Fibroblast of skin of back (primary cell): ENCODE measurements at places on chromosomes 4 and X.
A peak's percentile ranks its signal among the peaks of the same experiment; 100 is the strongest.

DNA sequence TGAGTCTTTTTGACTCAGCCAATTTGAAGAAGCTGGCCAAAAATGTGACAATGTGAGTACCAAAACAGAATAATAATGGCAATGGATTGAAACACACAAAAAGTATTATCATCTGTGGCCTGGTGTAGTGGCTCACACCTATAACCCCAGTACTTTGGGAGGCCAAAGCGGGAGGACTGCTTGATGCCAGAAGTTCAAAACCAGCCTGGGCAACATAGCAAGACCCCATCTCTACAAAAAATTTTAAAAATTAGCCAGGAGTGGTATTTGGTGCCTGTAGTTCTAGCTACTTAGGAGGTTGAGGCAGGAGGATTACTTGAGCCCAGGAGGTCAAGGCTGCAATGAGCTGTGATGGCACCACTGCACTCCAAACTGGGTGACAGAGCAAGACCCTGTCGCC is 41.5 kb downstream of the PLK4 start:
- no peak for DNase-seq

- DNase-seq = no peak
These were observed 240.3 kb downstream of the DCLK2 start for GRCh38 chr4:150318527-150318926.

- peak; percentile 5 for DNase-seq
These were observed 30.6 kb downstream of the ANK2 start for GRCh38 chr4:113080050-113080449.

- peak; percentile 94 for DNase-seq
These were observed 139.8 kb downstream of the PALLD start for GRCh38 chr4:168636506-168637196.

DNA sequence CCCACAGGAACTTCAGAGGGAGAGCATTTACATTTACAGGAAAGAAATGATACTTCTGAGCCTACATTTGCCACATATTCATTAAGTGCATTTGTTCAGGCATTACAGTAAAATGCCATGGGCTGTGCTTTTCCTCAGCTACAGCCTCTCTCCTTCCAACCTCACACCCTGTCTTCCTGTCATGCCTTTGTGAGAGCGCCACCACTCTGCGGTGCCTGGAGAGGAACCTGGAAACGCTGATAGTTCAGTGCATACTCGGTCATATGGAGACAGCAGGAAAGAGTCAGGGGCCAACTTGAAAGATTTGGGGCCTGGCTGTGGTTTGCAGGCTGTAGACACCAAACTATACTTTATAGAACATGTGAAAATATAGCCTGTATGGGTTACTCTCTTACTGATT is 40.5 kb downstream of the NFKB1 start:
- DNase-seq = no peak

DNA sequence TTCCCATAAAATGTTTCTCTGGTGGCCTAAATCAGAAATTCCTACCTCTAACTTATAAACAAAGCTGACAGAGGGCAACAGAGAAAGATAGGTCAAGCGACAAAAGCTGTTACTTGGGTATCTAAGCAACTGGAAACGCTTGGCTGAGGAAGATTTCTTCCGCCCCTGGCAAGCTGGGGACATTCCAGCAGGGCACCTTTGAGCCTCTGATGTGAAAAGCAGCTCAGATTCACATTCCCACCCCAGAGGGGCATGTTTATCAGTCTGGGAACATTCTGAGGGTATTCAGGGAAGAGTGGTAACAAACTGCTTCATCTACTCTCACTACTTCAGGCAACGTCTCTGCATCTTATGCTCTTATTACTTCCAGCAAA is 3.5 kb upstream of the CDS1 start:
- no peak for DNase-seq

DNA sequence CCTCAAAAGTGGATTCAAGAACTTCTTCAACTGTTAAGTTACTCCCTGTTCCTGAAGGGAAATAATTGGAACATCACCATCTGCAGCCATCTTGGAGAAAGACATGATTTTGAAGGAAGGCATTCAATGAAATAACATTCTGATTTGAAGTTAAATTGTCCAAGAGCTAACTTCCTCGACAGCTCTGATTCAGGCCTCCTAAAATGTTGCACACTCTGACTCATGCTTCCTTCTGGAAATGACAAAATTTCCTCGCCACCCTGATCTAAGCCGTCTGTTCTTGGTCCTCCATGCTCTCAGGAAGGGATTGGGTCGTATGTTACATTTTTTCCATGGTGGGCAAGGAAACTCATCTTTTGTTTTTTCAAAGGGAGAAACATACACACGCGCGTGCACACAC is 496.9 kb upstream of the DIPK2B start:
- peak; percentile 90 for DNase-seq

GRCh38 chr4:98565681-98566301 is 92.6 kb downstream of the TSPAN5 start:
- no peak for DNase-seq

GRCh38 chrX:108088511-108088910 is 2.8 kb downstream of the PSMD10 start:
- no peak for DNase-seq

DNA sequence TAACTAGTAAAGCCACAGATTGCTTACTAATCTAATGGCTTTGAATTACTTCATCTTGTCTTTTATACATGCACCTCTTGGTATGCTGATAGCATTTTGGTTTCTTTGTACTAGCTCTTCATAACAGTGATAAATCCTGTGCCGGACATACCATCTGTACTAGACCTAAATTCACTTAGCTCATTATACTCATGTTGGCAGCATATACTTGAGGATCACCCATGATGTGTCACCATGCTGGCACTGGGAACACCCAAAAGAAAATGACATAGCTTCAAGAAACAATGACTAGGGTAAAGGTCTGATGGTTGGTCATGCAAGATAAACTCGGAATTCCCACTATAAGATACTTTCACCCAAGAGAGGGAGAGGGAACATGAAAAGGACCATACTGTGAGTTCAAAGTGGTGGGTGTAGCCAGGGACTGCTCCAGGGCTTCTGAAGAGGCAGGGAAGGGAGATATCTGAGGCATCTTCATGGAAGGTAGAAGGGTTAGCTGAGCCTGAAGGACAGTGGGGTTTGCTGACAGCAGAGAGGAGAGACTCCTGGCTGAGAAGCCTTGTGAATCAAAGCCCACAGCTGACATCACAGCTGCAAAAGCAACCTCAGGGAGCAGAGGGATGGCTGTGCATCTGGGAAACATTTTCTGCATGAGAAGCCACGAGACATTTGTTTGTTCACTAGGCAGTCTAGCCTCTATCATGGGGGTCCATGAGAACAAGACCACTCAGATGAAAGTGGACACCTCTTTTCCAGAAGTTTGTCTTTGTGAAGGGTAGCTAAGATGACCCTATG is 314.2 kb downstream of the RAB28 start:
- no peak for DNase-seq

- DNase-seq = peak; percentile 25
These were observed 33.5 kb upstream of the CYBB start for GRCh38 chrX:37746218-37746941.

DNA sequence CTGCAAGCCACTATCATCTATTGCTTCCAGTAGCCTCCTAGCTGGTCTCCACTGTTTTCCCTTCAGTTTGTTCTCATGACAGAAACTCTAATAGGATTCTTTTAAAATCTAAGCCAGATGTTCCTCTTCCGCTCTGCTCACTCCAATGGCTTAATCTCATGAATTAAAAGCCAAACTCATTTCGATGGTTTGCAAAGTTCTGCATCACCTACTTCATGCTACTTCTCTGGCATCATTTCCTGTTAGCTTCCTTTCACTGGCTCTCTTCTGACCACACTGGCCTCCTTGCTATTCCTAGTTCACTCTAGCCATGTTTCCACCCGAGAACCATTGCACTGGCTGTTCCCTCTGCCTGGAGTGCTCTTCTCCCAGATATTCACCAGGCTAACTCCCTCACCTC is 102.0 kb upstream of the LSM6 start:
- peak; percentile 12 for DNase-seq

GRCh38 chrX:15789979-15790768 is at the start of gene ZRSR2:
TSS of gene ZRSR2 (plus strand) at chrX:15790484. CDS start at chrX:15790496, 12 bp downstream.
- peak; percentile 69 for DNase-seq

DNA sequence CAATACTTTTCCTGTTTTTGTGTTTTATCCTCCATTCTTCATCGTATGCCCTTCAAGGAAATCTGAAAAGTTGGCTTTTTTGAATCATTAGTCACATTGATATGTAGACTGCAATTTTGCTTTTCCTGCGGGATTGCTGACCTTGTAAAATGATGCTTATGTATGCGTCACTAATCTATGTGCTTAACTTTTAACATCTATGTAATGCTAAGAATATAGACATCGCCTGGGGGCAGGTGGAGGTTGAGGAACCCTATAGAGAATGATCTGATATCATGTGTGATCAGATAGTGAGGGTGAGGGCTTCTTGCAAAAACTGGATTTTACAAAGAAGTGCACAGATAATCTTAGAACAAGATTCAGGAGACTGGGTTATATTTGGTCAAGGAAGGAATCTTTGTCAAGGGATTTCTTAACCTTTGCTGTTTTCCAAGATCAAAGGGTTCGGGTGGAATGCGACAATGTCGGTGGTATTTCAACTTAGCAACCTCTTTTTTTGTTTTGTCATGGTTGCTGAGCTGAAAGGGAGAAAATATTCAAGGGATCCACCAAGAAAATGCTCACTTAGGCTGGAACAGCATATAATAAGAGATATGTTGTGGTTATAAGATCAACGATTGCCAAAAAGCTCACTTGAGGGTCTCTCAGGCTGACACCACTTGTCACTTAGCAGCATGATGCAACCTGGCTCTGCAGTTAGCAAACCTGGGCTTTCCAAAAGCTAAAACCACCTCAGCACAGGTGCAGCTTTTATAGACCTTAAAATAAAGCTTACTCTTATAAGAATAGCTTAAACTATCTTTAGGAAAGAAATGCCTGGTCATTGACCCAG is 70.6 kb upstream of the PUDP start:
- DNase-seq = no peak

- no peak for DNase-seq
These were observed 3.1 kb downstream of the ZMYM3 start for GRCh38 chrX:71250841-71251240.

- DNase-seq = no peak
These were observed 26.6 kb downstream of the PPM1K start for GRCh38 chr4:88257726-88258125.

GRCh38 chr4:151567056-151567455 is 158.1 kb downstream of the FHIP1A start:
- no peak for DNase-seq

DNA sequence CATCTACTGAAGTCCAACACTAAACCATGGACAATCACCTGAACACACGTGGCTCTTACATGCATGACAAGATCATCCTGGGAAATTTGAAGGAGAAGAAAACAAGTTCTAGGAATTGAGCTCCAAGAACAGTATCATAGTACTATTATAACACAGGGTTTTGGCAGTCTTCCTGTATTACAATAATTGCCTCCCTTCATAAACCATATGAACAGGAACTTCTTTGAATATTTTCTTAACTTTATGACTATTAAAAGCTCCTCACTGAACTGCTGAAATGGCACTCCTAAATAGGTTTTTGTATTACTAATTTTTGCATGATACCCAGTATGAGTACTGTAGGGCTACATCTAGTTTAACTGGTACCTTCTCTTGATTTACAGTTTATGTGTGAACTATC is 130.0 kb downstream of the ZAR1 start:
- DNase-seq = no peak
